H9 (cell line): ENCODE measurements at places on chromosomes 2 and 18.

- DNase-seq: no peak
Observed at GRCh38 chr2:162301151-162301804, 17.2 kb downstream of the IFIH1 start.

GRCh38 chr2:8307606-8308180 lies 374.2 kb upstream of the ID2 start:
- DNase-seq: no peak

DNA sequence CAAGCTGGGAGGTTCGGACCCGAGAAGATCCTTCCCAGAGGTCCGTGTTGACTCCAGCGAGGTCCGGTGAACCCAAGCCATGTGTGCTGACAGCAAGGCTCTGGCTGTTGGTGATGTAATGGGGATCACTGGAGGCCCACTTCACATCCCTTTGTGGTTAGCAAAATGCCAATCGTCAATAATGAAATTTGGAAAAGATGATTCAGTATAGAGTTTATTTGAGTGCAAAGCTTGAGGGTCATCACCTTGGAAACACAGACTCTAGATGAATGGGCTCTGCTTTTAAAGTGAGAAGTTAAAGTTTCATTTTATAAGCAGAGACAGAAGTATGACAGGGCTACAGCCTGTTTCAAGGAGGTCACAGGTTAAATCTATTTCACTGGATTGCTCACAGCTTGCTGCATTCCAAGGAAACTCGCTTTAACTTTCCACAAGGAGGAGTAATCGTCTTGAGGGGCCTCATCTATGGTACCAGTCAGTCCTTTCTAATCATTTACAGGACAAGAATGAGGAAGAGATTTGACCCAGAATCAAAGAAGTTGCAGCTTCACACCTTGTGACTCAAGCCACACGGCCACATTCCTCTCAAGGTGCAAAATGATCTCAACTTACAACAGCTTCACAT lies 140.5 kb downstream of the TPO start:
- DNase-seq: no peak

DNA sequence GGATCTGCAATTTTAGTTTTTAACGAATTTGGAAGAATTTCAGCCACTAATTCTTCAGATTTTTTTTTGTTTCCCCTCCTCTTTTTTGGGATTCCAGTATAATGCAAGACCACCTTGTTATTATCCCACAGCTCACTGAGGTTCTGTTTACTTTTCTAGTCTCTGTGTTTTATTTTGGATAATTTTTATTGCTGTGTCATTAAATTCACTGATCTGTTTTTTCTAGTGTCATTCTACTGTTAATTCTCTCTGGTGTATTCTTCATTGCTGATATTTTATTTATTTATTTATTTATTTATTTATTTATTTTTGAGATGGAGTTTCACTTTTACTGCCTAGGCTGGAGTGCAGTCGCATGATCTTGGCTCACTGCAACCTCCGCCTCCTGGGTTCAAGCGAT lies 32.2 kb downstream of the UBR3 start:
- DNase-seq: no peak

- DNase-seq: no peak
Observed at GRCh38 chr2:27940090-27940671, 49.7 kb downstream of the BABAM2 start.

DNA sequence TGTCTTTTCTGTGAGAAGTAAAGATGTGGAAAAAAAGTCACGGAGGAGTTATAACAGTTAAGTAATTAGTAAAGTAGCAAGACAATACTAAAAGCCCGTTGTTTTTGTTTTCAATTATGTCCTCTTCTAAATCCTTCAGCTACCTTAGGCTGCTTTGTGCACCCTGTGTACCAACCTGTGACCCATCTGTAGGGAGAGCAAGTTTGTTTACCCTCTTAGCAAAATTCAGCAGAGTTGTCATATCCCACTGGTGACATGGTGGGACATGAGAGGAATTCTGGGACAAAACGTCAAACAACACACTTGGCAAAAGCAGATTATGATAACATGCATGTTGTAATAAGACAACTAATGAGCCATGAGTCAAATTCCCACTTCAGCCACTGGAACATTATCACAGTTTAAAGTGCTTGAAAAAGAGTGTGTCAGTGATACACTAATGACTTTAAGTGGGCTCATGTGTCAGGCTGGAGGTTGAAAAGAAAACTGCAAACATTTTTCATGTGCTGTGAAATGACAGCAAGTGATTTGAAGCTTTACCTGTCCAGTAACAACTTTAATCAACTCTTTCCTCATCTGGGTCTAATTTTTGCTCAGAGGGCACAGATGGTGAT lies 392.8 kb upstream of the ACVR2A start:
- DNase-seq: no peak

GRCh38 chr2:48043746-48044145 lies 137.4 kb upstream of the FBXO11 start:
- no peak for DNase-seq

- DNase-seq: no peak
Observed at GRCh38 chr2:172423160-172423559, 4.2 kb upstream of the ITGA6 start.

GRCh38 chr2:11123856-11124759 lies 31.2 kb upstream of the SLC66A3 start:
- DNase-seq: peak; percentile 82

GRCh38 chr2:18546567-18546966 lies 13.9 kb downstream of the RDH14 start:
- no peak for DNase-seq

GRCh38 chr2:200820573-200821234 lies 9.0 kb downstream of the BZW1 start:
- DNase-seq: no peak
